ENCODE measurements at places on chromosomes 1 and 21.

- no peak for DNase-seq
Observed at GRCh38 chr1:983798-984475, 2.0 kb upstream of the PERM1 start.

DNA sequence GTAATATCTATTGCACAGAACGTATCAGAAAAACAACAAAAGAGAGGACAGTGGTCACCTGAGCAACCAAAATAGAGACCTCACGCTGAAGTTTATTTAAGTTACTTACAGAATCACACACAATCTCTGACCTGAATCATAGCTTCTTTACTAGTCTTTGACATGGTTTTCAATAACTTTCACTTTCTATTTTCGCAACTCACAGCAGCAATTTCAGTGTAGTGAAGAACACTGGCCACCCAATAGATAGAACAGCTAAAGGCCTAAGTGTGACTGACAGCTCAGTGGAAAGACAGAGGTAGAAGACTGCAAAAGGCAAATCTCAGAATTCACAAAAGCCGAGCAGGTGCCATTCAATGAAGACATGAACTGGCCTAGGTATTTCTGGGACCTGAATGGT, 435.6 kb upstream of the CHRM3 start:
- DNase-seq, result no peak

GRCh38 chr1:231921646-231922345, 295.2 kb downstream of the DISC1 start:
- no peak for DNase-seq

DNA sequence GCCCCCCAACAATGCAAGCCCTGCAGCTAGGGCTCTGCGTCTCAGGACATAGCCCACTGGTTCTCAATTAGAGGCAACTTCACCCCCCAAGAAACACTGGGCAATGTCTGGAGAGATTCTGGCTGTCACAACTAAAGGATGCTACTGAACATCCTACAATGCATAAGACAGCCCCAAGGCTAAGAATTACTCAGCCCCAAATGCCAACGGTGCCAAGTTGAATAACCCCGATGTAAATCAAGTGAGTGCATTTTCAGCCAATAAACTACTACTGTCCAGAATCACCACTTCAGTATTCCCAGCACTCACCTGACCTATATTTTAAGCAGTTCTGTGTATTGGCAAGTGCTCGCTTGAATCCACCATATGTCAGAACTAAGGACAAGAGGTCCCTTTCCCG, 6.9 kb downstream of the RIPK4 start:
- DNase-seq, result no peak
